ENCODE measurements at places on chromosomes 6 and 20.

DNA sequence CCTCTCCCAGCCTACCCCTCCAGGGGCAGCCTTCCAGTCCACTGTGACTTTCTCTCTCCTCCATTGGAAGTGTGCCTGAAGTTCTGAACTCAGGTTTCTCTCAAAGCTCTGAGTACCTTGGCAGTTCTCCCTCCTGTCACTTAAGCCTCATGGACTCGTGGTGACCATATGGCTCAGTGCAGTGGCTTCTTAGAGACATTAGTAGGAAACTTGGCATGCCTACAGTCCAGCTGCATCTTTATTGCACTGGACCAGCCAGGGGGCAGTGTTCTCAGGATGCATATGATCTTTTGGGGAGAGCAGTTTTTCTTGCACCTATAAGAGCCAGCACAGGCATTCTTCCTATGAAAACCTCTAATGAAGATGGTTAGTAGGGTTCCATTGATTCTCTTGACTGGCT lies 47.5 kb upstream of the KCNK16 start:
- H3K4me3 ChIP-seq = no peak overlapping the region
- no peaks in the 10 kb centered on the region for H3K36me3 ChIP-seq
- DNase-seq = no peak

DNA sequence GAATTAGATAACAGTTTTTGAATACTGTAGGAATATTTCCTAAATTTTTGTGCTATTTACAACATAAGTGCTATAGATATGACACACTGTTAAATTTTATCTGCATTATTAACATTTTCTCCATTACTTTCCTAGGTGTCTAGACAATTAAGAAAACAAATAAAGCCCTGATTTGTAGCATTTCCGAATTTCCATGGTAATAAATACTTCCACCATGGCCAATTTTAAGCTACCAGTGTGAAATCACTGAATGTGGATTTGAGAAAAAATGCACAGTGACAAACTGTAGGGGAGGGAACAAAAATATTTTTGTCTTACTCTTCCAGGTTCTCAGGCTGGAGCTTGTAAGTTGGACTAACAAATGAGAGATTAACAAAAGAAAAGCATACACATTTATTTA lies 27.9 kb downstream of the LIN28B start:
- H3K27ac ChIP-seq = no peak overlapping the region
- H3K36me3 ChIP-seq = no peaks in the 10 kb centered on the region
- H3K4me1 ChIP-seq = no peaks in the 10 kb centered on the region
- no peak overlapping the region for H3K4me3 ChIP-seq
- H3K27me3 ChIP-seq = no peaks in the 10 kb centered on the region

DNA sequence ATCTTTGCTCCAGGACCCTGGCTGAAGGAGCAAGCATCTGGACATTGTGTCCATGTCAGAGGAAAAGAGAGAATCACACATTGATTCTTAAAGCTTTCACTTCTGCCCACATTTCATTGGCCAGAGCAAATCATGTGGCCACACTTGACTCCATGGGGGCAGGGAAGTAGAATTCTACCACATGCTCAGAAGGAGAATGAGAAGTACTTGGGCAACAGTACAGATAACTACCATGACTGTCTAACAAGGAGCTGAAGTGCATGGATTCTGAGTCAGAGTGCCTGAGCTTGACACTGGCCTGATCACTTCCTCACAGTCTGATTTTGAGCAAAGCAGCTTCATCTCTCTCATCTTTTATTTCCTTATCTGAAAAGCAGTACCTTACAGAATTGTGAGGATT lies 38.6 kb downstream of the GHRH start:
- no peak for DNase-seq
- H3K4me3 ChIP-seq = no peak overlapping the region
- no peaks in the 10 kb centered on the region for H3K27me3 ChIP-seq
- no peak overlapping the region for H3K27ac ChIP-seq

- no peaks in the 10 kb centered on the region for H3K27me3 ChIP-seq
- H3K27ac ChIP-seq = no peak overlapping the region
- peaks cover 11% of the 10 kb centered on the region for H3K36me3 ChIP-seq
- no peak overlapping the region for H3K4me3 ChIP-seq
- DNase-seq = no peak
Observed at GRCh38 chr20:34543463-34544056, 15.0 kb upstream of the MAP1LC3A start.

DNA sequence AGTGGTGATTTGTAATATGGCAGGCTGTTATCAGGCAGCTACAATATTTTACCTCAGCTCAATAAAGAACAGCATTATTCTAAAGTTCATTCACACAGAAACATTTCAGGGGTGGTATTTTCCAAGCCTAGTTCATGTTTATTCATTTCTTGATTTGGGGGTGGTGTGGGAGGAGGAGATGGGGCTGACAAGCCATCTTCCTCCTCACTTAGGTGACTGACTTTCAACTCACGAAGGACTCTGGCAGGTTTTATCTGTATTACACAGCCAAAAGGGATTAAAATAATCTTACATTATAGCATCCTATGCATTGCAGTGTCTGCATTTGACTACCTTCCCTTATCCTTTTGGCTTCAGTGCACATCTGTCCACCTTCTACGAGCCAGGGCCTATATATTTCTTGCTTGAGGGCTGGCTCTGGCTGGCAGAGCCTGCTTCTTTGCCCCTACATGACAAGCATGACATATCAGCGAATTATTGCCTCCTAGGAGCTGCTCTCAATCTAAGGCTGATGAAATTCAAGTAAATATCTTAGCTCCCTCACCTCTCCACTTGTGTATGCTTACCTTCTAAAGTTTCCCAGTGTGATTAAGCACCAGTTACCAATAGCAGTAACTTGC lies 20.0 kb downstream of the KHDRBS2 start:
- no peaks in the 10 kb centered on the region for H3K4me1 ChIP-seq
- DNase-seq = no peak
- H3K27ac ChIP-seq = no peak overlapping the region
- no peak overlapping the region for H3K4me3 ChIP-seq
- no peaks in the 10 kb centered on the region for H3K36me3 ChIP-seq
- no peaks in the 10 kb centered on the region for H3K27me3 ChIP-seq

- DNase-seq = no peak
- H3K27me3 ChIP-seq = no peaks in the 10 kb centered on the region
- no peaks in the 10 kb centered on the region for H3K4me1 ChIP-seq
- no peaks in the 10 kb centered on the region for H3K36me3 ChIP-seq
- no peak overlapping the region for H3K4me3 ChIP-seq
Observed at GRCh38 chr6:75183099-75183541, 22.7 kb downstream of the COL12A1 start.

GRCh38 chr6:88512951-88513350 lies 346.8 kb upstream of the CNR1 start:
- no peaks in the 10 kb centered on the region for H3K27me3 ChIP-seq
- H3K4me1 ChIP-seq = no peaks in the 10 kb centered on the region
- DNase-seq = no peak
- no peak overlapping the region for H3K4me3 ChIP-seq

DNA sequence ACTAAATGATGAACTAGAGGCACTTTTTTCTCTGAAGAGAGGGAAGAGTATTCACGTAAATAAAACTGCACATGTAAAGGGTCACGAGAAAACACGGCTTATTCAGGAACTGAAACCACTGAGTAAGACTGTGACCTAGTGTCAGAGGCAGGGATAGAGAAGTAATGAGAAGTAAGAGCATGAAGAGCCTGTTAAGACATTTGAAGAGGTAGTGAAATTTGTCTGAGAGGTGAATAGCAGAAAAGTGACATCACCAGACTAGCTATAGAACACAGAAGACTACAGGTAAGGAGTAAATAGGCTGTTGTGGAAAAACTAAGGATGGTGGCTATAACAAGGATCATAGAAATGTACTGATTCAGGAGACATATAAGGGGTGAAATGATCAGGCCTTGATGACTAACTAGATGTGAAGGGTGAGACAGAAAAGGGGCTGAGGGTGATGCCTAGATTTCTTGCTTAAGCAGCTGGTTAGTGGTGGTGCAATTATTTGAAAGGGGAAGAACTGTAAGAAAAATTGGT lies 76.8 kb downstream of the REV3L start:
- no peak for DNase-seq
- no peaks in the 10 kb centered on the region for H3K27me3 ChIP-seq
- no peak overlapping the region for H3K27ac ChIP-seq
- no peak overlapping the region for H3K4me3 ChIP-seq

DNA sequence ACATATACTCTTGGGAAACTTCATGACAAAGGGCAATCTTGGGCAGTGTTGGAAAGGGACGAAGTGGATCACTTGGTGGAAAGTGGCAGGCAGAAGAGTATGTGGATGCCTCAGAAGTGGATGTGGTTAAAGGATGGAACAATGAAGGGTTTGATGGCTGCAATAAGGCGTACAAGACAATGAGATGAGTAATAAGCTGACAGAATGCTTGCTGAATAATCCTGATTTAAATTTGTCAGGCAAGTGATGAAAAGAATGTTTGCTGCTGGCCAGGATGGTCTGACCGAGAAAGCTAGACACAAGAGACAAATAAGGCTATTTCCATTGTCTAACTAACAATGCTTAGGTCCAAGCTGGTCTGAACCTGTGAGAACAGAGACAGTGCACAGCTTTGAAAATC lies 61.6 kb upstream of the CEP85L start:
- H3K27me3 ChIP-seq = no peaks in the 10 kb centered on the region
- DNase-seq = no peak
- H3K4me3 ChIP-seq = no peak overlapping the region
- H3K27ac ChIP-seq = no peak overlapping the region

DNA sequence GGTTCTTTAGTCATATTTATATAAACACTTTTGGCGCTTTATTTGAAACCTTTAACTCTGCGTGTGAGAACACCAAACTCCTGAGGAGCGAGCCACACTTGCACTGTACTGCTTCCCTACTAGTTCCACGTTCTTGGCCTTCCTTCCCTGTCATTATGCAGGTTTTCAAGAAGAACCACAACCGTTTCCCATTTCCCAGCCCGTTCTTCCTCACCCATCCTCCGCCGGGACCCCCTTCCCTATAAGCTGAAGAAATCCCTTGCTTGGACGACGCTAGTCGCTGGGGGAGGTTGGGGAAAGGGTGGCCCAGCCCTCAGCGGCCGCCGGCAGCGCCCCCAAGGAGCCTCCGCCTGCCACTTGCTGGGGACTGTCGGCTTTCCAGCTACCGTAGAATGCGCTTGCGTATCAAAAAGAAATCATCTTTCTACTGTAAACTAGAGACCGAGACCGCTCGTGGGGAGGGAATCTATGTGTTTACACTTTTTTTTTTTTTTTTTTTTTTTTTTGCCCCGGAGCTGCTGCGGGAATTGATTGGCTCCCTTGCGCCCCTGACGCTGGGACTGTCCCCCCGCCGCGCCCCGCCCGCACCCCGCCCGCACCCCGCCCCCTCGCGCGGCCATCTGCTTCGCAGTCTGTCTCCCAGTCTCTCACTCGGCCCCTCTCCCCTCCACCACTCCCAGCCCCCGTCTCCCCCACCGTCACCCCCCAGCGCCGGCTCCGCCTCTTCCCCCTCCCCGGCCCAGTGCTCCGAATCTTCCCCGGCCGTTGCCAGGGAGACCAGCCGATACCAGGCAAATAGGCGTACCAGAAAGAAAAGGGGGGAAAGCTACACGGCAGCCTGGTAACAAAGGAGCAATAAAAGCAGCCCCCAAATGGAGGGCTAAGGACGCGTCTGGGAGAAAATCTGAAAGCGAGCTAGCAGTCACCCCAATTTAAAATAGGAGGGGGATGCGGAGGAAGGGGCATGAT lies 2.3 kb upstream of the MARCKS start:
- H3K27me3 ChIP-seq = no peaks in the 10 kb centered on the region
- DNase-seq = peak; percentile 58
- H3K4me3 ChIP-seq = peak overlapping the region; percentile 70
- H3K4me1 ChIP-seq = no peaks in the 10 kb centered on the region

DNA sequence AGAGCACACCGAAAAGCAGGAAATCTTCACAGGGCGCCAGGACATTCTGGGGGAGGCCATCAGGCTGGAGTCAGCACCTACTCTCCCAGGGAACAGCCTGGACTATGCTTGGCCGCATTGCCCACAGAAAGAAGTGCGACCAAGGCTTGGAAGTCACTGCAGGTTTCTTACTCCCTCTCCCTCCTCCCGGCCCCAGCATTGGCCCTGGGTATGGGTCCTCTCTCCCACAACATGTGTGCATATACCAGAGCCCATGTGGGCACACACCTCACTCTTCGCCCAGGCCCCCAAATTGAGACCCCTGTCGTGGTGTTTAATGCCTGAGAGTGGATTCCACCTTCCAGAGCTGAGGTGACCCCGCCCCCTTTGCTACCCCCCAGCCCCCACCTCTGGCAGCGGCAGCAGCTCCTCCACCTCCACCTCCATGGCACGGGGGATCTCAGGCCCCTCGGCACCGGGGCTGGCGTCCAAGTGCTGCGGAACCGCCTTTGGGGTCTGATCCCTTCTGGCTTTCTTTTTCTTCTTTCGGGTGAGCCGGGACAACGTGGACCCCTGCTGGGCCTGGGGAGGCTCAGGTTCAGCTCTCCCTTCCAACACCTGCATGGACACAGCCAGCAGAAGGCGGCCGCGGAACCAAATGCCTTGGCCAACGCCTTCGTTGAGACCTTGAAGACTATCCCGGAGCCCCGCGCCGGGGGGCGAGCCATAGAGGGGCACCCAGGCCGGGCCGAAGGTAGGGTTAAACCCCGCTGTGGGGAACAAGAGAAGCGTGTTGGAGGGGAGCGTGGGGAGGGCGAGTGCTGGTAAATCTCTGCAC lies 15.2 kb upstream of the SPAG4 start:
- no peaks in the 10 kb centered on the region for H3K36me3 ChIP-seq
- peak overlapping the region; percentile 43 for H3K4me3 ChIP-seq
- no peaks in the 10 kb centered on the region for H3K27me3 ChIP-seq
- H3K4me1 ChIP-seq = no peaks in the 10 kb centered on the region
- no peak for DNase-seq
